ENCODE measurements at places on chromosomes 7 and 10.

DNA sequence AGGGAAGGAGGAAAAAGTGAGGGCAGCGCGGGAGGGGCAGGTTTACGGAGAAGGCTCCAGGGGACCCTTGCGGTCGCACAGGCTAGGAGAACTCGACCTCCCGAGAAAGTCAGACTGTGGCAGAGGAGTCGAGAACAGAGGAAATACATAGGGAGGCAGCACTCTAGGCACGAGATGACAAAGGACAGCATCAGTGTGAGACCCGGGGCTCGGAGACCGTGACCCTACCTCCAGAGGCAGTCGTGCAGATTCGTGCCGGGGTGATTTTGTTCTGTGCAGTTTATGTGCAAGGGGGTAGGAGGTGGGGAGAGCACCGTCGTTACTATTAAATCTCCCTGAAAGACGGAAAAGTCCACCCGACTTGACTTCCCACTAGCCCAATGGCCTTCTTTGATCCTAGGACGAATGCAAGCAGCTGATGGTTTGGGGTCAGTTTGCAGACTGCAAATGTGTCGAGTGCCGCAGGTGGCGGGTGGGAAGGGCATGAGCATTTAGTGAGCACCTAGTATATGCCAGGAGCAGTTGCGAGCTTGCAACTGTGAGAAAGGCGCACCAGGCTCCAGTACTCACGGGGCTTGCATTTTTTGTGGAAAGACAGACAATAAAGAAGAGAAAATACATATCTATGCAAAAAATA, 674 bp upstream of the OSBPL3 start:
- peak; percentile 42 for DNase-seq

DNA sequence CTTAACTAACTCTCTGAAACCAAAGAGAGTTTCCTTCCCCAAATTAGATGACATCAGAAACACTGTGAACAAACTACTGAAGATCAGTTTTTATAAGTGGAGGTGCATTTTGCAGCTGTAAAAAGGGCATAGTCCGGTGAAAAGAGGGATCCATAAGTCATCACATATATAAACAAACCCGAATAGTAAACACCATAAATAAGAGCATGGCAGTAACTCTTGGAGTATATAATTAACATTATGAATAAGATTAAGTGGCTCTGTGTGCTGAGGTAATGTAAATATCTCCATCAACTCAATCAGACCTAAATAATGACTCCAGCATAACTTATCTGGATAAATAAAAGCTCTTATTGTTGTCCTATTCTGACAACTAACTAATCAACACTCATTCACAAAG, 43.0 kb upstream of the SHTN1 start:
- DNase-seq, result no peak

DNA sequence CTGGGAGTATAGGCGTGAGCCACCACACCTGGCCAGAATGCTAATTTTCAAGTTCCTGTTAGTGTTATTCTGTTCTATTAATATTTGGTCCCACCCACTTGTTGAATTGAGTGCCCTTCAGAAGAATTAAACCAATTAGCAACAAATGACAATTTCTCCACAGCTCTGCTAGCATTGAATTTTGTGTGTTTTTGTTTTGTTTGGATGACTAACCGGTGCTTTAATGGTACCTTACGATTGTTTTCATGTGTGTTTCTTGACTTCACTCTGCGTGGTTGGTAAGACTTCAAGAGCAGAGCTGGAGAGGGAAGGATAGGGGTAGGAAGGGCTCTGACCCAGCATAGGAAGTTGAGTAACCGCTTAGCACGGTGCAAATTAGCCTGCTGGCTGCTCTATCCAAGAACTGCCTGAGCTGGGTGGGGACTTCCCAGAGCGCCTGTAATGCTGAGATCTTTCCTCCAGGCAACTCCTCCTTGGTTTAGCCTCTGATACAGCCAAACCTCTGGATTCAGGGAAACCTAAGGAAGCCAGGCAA, 4.6 kb downstream of the ARPC1B start:
- DNase-seq, result peak; percentile 93

DNA sequence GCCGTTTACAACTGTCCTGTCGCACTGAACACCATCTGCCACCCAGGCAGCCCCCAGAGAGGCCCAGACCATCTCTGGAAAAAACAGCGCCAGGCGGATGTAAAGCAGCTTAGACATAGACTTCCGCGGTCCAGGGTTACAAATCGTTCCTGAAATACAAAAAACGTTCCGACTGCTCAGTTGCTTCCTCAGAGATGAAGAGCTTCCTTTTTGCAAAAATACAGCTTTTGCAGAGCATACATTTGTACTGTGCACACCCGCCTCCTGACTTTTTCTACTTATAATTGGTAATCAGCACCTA, 11.4 kb downstream of the DAGLB start:
- no peak for DNase-seq

GRCh38 chr10:42790835-42791234, 8.2 kb downstream of the BMS1 start:
- DNase-seq, result no peak

GRCh38 chr10:34400075-34400474, 415.0 kb downstream of the PARD3 start:
- no peak for DNase-seq

- DNase-seq, result no peak
Measured at GRCh38 chr10:104021246-104021645, 54.3 kb downstream of the SLK start.

- no peak for DNase-seq
Measured at GRCh38 chr7:30249986-30250774, 34.2 kb upstream of the ZNRF2 start.

- peak; percentile 99 for DNase-seq
Measured at GRCh38 chr7:74272305-74273038, 16.7 kb upstream of the CLIP2 start.

DNA sequence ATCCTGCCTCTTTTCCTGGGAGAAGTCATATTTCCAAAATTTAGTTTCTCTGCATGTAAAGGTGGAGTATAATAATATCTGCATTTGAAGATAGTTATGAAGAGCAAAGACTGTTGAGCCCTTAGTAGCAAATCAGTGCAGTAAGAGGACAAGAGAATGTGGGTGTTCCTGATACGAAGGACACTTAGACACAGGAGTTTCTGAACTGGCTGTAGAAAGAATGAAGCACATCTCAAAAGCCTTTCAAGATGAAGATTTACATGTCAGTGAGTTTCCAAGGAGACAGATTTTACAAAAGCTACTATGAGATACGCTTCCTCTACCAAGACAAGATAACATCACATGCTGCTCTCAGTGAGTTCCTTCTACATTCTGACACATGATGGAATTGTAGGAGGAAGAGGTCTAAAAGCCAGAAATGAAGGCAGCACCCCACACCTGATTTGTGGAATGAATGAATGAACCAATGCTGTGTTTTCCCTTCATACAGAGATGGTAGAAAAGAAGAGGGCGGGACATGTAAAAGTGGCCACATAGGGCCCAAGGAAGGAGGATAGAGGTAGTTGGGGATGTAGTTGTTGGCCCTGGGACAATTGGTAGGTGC, 173.6 kb upstream of the PDE1C start:
- no peak for DNase-seq

GRCh38 chr10:135132-135600, at the start of gene ZMYND11:
Gene ZMYND11, plus strand, starts transcription at chr10:135455. Its CDS starts 44,558 bp downstream, at chr10:180013.
- peak; percentile 64 for DNase-seq

DNA sequence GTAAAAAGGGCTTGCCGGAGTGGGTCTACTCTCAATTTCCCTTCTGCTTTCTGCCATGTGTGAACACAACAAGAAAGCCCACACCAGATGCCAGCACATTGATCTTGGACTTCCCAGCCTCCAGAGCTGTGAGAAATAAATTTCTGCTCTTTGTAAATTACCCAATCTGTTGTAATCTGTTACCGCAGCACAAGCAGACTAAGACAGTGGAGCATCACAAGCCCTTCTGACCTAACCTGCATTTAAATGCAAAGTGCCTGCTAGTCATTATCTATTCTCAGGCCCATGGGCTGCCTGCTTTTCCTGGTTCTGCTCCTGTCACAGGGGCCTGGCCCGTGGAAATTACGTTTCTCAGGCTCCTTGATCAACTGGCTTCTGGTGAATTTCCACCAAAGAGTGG, 199.3 kb upstream of the AUTS2 start:
- no peak for DNase-seq

- no peak for DNase-seq
Measured at GRCh38 chr10:124245806-124246440, 152.5 kb upstream of the CHST15 start.

GRCh38 chr7:2260820-2261219, 18.8 kb downstream of the NUDT1 start:
- peak; percentile 24 for DNase-seq

- peak; percentile 93 for DNase-seq
Measured at GRCh38 chr7:84025332-84025927, 169.2 kb downstream of the SEMA3A start.
